ENCODE measurements at places on chromosomes 5 and 9.

GRCh38 chr5:120096413-120096812, 367.7 kb upstream of the PRR16 start:
- no peak for DNase-seq

- DNase-seq = no peak
Measured at GRCh38 chr5:108830705-108831276, 83.1 kb downstream of the FER start.

GRCh38 chr9:126411948-126412284, 85.3 kb downstream of the MVB12B start:
- DNase-seq = no peak

- no peak for DNase-seq
Measured at GRCh38 chr9:114271556-114272510, 51.1 kb upstream of the ORM1 start.

DNA sequence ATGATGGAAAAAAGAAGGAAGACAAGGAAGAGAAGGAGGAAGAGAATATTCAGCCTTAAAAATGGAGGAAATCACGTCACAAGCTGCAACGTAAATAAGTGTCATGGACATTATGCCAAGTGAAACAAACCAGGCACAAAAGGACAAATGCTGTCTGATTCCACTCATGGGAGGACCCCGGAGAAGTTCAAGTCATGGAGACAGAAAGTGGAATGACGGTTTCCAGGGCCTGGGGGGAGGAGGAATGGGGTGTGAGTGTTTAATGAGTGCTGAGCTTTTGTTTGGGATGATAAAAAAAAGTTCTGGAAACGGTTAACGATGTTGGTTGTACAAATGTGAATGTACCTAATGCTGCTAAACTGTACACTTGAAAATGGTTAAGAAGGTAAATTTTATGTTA, 439.5 kb downstream of the GADD45G start:
- DNase-seq = no peak

- no peak for DNase-seq
Measured at GRCh38 chr5:39598661-39599248, 174.0 kb upstream of the DAB2 start.

- DNase-seq = no peak
Measured at GRCh38 chr9:100229561-100229960, 123.2 kb downstream of the TEX10 start.

GRCh38 chr9:114717908-114718486, 36.0 kb upstream of the TEX48 start:
- no peak for DNase-seq

DNA sequence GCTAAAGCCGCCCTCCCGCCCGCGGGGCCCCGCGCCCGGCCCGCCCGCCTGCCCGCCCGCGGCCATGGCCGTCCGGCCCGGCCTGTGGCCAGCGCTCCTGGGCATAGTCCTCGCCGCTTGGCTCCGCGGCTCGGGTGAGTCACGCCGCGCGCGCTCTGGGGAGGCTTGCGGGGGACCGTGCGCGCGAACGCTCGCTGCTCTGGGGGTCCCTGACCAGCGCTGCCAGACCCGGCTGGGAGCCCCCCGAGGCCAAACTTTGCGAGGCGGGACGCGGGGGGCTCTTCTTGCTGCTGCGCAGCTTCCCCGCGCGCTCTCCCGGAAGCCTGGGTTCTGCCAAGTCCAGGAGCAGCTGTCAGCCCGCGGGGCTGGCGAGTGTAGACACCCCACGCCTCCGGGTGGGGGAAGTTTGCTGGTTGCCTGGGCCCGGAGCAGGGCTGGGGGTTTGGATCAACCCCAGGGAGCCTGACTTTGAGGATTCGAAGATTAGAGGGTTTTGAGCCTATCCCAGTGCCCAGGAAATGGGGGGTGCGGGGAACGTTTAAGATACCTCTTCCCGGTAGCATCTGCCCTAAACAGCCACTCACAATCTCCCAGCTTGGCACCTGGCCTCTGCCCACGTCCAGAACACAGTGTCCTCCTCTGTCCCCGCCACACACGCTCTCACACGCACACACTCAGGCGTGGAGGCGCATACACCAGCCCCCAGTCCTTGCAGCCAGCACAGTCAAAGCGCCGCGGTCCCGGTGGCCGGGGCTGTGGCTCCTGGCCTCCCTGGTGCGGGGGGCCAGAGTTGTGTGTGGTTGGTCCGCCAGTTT, 535 bp downstream of the UNC5A start:
- DNase-seq = no peak

DNA sequence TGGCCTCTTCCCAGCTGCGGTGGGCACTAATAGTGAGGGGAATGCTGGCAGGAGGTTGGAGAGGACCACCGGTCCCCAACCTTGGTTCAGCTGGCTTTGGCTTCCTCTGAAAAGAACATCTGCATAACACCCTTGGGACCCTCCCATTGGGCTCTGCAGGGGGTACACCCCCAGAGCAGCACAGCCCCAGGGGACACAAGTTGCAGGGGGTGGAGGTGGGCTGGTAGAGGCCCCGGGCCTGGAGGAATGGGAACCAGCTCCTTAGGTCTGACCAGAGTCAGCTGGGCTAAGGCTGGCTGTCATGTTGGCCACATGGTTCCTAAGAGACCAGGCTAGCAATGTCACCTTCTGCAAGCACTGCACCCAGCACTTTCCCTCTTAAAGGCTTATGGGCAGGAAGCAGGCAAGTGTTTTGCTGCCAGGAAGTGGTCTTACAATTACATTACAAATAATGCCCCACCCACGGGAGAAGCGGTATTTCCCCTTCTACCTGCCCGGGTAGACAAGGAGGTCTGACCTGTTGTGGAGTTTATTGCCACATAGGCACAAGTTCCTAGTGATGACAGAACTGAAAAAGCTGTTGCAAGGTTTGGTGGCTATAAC, 18.1 kb downstream of the GCNT4 start:
- DNase-seq = no peak

GRCh38 chr5:135587721-135588663, 9.2 kb upstream of the CXCL14 start:
- no peak for DNase-seq

GRCh38 chr9:35568196-35568595, 36.9 kb upstream of the TESK1 start:
- DNase-seq = no peak

- DNase-seq = no peak
Measured at GRCh38 chr9:132218208-132218607, 56.4 kb downstream of the NTNG2 start.

DNA sequence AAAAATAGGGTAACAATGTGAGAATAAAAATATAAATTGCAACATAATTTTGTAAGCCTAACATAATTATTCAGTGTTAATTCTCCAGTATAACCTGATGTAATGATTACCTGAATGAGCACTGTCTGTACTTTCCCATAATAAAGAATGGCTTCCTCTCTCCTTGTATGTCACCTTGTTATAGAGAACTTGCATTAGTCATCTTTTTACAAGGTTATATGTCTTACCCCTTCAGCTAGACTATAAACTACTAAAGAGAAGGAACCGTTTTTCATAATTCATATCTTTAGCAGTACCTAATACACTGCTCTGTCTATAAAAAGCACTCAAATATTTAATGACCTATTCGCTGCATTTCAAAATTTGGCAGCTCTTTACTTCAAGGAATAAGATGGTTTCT, 19.8 kb downstream of the STRBP start:
- DNase-seq = no peak

GRCh38 chr9:112218908-112219307, 43.8 kb upstream of the SUSD1 start:
- DNase-seq = no peak

DNA sequence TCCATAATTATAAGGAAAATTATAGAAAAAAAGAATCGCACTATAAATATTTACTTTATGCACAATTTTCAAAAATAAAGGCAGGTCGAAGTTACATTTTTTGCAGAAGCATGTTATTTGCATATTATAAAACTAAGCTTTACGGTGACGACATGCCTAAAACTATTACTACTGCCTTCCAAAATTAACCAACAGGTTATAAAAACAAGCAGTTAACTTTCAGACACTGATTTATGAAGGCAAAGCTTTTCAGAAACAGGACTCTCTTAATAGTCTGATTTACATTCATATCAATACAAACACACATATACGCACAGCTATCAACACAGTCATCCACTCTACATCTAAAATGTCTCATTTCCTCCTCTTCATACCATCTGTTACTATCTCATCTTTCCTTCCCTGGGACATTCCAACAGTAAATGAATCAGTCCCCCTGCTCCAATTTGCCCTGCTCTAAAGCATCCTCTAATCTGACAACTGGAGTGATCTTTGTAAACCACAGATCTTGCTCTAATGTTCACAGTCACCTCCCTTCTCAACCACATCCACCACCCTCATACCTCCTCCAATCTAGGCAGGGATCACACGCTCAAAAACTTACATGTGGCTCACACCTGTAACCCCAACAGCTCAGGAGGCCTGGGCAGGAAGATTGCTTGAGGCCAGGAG, 21.6 kb downstream of the FBXW11 start:
- no peak for DNase-seq

DNA sequence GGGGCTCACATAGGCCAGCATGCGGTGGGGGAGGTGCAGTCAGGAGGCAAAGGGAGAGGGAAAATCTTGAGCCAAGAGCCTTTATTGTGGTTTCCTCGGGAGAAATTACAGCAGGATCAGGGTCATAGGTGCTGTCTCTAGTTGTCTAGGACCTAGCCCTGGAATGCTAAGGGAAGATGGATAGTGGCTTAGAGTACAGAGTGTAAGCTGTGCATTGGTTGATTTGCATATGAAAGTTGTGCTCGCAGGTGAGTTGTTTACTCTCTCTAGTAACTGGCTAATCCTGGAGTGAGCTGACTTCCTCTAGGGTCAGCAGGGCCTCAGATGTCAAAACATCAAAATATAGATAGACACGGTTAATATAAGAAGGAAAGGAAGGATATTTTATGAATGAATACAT, 877.7 kb downstream of the TLE4 start:
- no peak for DNase-seq

DNA sequence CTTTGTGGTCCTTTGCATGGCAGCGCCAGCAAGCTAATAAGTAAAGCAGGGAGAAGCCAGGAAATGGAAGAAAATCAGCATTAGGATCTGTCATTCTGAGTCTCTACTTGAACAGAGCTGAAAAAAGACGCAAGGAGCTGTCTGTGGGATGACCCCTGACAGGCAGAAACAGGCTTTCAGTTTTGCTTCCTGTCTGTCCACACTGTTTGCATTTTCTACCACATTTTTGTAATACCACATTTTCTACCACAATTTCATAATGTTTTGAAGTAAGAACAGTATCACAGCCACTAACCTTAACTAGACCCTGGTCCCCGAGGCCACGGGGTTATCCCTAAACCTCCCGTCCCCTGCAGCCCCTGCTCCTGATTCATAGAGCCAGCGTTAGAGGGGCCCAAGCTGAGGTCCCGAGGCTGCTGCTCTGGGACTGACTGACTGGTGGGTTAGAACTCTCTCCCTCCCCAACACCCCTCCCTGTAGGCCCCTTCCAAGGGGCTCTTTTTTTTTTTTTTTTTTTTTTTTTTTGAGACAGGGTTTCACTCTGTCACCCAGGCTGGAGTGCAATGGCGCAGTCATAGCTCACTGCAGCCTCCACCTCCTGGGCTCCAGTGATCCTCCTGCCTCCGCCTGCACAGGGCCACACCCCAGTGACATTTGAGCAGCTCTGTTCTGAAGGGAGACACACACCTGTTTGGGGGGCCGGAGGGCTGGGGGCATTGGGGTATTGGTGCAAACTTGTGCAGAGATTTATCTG, 4.0 kb upstream of the CLIC3 start:
- DNase-seq = no peak

GRCh38 chr5:74222806-74223205, 417.7 kb downstream of the ENC1 start:
- DNase-seq = no peak

- no peak for DNase-seq
Measured at GRCh38 chr5:131226899-131227298, 37.0 kb upstream of the CDC42SE2 start.

DNA sequence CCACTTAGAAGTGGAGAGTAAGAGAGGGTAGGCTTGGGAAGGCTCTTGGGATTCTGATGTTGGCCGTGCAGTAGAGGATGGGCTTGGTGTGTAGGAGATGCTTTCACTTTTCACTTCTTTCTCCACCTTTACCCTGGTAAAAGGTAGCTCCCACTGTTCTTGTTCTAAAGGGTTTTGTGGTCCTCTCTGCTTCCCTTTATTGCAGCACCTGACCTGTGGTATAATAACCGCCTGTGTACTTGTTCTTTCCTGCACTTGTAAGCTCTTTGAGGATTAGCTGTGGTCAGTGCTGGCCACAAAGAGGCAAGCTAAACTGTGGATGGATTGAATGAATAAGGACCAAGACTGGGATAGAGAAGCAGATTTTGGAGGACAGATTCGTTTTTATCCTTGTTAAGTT, 25.2 kb downstream of the KDM4C start:
- no peak for DNase-seq

DNA sequence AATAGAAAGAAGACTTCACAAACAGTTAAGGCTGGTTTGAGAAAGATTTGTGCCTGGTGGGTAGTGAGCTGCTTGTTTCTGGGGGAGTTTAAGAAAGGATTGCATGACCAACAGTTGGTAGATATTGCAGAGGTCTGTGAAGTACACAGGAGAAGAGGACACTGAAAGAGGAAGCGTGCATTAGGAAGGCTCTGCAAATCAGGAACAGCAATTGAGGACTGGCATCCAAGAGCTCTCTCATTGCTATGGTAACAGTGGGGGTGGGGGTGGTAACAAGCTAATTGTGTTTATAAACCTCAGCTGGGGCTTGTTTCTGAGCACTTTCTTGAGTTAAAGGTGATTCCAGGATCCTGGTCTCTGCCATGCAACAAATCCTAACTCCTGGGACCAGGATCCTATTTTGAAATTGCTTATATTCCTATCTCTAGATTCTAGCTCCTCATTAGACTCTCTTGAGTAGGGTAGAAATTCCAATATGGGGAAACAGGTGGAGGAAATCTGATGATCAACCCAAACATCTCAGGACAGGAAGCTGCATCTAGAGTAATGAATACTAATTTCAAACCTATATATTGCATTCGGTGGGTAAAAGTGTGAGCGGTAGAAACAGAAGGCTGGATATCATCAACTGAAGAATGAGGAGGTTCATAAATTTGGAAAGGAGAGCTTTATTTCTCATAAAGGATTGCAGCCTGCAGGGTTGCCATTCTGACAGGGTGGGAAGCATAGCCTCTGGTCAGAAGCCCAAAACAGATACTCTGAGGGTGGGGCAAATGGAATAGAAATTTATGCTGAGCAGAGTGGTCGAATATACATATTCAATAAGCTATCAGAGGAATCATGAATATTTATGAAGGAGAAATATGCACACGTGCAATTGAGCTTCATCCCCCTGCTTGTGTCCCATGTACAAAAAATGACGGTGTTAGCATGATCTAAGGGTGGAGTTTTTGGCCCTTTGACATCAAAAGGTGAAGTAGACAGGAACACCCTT, 79.4 kb downstream of the PTTG1 start:
- DNase-seq = no peak

- DNase-seq = no peak
Measured at GRCh38 chr5:136098176-136098575, 34.5 kb upstream of the SMAD5 start.

Measured in right renal cortex interstitium (tissue), 3 donors.